ENCODE measurements at places on chromosomes 6 and 20.

DNA sequence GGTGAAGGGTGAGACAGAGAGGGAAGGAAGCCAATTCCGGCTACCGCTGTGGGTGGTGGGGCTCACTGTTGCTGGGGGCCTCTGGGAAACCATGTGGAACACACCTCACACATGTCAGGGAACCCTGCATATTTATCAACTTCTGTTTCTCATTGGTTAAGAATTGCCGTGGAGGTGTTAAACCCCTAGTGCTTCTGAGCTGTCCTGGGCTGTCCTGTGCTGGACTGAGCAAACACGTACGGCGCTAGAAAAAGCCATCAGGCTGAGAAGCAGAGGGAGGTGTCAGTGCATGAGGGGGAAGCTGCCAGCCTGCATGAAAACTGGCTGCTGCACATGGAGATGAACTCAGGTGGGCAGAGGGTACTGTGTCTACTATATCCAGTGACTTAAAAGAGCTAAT is 103.9 kb upstream of the JAG1 start:
- DNase-seq, result no peak

GRCh38 chr6:159308198-159308597 is 139.0 kb downstream of the FNDC1 start:
- DNase-seq, result no peak

GRCh38 chr20:2795451-2795850 is 5.0 kb downstream of the CPXM1 start:
- DNase-seq, result no peak

GRCh38 chr6:10136636-10137035 is 278.2 kb downstream of the TFAP2A start:
- no peak for DNase-seq

DNA sequence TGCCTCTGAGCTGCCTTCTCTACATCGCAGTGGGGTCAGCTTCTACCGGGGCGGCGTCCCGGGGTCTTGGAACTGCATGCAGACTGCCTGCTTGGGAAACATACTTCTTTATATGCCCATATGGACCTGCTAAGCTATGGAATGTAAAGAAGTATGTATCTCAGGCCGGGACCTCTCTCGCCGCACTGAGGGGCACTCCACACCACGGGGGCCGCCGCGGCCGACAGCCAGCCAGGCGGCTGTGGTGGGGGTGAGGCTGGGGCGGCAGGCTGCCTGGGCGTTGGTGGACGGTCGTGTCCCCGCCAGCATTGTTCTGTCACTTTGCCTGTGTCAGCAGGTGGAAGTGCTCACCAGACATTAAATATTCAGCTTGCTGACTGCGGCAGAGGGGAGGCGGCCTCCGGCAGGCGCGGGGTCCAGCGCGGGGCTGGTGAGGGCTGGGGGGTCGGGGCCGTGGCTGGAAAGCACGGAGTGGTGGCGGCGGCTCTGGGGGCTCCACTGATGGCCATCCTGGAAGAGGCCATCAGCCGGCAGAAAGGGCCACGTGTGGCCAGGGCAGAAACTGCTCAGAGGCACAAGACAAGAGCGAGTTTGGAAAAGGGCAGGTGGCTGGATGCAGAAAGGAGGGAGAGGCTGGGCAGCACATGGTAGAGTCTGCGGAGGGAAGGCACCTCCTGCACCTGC is 78.6 kb upstream of the GATA5 start:
- no peak for DNase-seq

GRCh38 chr20:40081653-40082052 is 607.4 kb downstream of the MAFB start:
- no peak for DNase-seq
